ENCODE measurements at places on chromosomes 5 and 9. TPM values are rescaled to one million over a fixed set of nuclear protein-coding genes. Genes with fewer than 3 reads are reported as not detected.

DNA sequence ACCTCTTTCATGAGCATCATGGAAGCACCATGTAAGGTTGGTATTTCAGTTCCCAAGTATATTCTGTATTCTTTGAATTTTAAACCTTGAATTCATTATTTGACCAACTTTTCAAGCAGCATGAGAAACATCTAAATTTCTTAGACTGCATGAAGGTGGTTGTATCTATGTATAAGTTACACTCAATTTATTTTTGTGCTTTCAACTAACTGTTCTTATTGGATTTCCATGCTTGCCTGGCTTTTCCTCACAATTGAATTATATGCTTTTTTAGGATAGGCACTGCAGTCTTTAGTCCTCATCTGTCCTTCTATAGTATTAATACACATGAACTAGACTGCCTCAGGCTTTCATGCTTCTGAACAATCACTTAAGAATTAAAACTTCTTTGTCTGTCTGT lies 134.0 kb downstream of the CEP120 start:
- no peak for DNase-seq

DNA sequence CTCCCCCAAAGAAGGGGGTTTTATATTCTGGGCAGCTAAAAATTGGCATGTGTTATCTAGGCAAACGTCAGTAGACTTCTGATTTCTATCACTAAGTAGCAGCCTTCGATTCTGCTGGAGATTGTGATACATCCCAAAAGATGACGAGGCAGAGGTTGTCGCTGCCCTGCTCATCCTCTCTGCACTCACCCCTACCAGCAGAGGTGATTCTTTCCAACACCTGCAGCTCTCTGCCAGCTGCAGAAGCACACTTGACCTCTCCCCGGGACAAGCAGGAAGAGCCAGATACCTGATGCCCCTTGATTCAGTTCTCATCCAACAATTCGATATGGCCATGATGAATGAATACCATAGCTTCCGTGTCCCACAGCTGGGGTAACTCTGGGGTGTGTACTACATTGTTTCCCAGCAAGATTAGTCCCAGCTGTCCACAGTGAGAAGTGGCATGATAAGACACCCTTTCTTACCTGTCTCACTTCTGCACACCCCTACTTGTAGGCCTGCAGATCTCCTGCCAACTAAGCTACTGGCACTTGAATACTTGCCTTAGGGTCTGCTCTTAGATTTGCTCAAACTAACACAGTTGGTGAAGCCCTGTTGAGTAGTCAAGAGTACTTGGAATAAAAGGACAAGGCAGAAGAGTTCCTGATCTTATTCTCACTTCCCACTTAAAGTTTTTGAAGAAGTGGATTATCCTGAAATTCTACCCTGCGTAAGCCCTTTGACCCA lies 37.6 kb upstream of the SMAD5 start:
- DNase-seq: no peak

DNA sequence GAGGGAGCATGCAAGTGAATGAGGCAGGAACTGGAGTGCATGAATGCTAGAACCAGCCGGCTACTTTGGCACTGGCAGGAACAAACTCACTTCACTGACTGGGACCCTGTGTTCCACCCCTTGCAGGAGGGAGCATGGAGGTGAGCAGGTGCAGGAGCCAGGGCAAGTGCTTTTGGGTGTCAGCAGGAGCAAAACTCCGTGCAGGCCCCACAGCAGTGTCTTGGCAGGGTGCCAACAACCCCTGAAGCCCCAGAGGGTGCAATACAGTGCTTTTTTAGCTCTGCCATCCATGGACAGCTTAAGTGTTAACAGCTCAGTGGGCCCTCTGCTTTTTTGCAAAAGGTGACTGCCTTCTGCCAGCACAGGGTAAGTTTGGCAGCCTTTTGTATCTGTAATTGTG lies 245.8 kb upstream of the PCSK5 start:
- DNase-seq: no peak

GRCh38 chr9:118891213-118891612 lies 478.0 kb downstream of the BRINP1 start:
- no peak for DNase-seq

- DNase-seq: no peak
These were observed 238.6 kb downstream of the ELAVL2 start for GRCh38 chr9:23587433-23587832.

DNA sequence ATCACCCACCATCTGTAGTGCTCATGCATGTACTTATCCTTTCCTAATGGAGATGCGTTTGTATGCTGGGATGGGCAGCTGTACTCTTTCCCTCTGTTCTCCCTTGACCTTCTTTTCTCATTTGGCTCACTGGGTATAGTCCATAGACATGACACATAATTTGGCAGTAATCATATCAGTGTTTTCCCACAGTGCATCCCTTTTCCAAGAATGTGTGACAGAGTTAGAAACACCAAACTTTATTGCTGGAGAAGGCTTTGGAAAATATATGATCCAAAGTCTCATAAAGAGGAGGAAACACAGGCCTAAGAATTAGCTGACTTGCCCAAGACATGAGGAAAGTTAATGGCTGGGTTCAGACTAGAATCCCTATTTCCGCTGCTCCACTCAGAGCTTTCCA lies 1233.4 kb upstream of the DMAC1 start:
- DNase-seq: no peak

DNA sequence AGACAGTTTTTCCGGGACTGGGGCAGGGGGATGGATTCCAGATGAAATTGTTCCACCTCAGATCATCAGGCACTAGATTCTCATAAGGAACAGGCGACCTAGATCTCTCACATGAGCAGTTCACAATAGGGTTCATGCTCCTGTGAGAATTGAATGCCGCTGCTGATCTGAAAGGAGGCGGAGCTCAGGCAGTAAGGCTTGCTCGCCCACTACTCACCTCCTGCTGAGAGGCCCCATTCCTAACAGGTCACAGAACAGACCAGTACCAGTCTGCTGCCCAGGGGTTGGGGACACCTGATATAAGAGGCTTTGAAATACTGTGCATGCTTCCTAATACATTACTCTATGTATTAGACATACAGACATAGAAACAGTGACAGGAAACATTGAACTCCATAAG lies 41.1 kb downstream of the PTPRD start:
- no peak for DNase-seq

DNA sequence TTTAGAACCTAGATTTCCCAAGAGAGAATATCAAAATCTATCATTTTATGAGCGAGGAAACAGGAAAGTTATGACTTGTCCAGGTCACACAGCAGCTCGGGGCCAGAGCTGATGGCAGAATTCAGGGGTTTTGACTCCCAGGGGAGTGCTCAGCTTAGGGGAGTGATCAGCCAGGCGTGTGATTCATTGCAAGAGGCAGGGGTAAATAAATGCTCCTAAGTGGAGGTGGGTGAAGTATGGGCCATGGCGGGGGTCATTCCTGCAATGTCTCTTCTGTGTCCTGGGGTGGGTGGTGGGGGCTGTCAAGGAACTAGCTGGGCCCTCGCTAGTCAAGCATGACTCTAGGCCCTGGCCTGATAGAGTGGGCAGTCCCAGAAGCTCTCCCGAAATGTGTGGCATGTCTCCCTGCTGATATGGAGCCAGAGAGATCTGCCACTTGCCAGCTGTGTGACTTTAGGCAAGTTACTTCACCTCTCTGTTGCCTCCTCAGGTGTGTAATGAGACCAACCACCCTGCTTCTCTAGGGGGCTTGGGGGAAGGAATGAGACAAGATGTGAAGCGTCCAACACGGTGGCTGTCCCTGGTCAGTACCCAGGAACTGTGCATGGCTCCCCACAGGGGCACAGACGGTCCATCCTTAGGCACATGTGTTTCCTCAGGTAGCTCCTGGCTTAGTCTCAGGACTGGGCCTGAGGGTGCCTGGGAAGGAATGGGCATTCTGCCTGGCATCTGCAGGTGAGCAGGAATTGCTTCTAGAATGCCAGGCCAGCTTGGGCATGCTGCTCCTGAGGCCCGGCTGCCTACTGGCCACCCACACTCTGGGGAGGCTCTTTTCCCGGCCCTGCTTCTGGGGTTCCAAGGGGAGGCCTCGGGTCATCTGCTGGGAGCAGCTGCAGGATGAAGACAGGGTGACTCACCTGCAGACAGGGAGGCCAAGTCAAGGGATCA lies 36.5 kb upstream of the SH3PXD2B start:
- DNase-seq: no peak

DNA sequence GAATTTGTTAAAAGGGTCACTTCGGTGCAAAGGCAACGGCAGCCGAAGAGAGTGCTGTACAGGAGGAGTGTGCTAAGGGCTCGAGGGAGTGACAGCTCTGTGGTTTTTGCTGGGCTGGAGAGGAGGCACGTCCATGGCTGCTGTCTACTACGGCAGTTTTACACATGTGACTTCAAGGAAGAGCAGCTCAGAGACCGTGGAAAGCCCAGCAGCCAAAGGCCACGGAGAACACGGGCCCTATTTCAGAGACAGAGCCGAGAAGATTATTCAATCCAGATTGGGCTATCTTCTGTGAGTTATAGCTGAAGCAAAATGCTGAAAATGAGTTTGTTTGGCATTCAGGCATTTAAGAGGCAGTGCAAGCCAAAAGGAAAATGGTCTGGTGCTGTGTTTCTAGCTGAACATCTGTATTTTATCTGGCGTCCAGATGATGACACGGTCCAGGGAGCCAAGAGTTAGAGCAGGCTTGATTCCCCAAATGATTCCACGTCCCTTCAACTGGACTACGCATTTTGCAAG lies 96.4 kb downstream of the RFK start:
- DNase-seq: no peak

- DNase-seq: no peak
These were observed 75.4 kb downstream of the STK32A start for GRCh38 chr5:147310059-147310704.

DNA sequence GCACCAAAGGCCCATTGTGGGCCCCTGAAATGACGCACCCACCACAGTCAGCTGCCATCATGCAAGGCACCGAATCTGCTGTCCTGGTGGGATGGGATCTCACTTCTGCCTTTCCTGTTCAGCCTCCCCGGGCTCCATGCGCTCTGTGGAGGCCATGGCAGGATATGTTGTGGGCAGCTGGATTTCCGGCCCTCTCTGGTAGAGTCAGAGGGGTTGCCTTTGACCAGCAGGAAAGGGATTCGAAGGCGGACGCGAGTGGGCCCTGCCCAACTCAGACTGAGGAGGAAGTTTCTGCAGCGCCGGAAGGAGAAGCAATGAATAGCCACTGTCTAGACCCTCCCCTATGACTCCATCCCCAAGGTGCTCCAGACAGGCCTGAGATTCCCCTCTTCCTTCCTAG lies 35.5 kb downstream of the GADD45G start:
- no peak for DNase-seq

The LCN1 gene
- not detected for polyA plus RNA-seq

DNA sequence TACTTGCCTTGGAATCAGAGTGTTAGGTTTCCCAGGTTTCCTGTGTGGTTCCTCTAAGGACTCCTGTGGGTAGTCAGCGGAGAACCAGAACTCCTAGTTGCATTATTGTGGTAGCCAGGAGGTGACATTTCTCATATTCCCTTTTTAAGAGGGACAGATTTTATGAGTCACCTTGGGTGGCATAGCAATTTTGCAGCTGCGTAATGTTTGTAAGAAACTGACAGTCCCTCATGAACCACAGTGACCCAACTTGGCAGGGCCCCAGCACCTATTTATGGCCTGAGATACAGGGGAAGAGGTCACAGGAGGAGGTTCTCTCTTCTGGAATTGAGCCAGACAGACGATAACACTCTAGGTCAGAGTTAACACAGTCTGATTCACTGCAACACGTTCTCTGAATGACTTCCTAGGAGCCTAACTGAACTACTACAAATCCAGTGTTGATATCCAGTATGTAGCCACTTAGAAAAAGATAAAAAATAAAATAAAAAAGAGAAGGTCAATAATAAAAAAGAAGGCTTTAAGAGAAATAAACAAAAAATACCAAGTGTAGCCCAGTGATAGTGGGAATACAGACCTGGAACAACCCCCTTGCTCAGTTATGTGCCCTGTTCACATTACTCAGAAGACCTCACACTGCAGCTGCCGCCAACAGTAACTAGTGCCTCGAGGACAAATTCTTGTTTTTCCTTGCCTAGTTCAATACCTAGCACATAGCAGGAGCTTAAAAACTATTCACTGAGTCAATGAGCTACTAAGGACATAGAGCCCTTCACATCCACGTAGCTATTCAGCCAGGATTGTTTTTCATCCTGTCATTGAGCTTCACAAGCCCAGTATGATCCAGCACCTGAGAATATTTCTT lies 50.7 kb upstream of the VLDLR start:
- DNase-seq: peak; percentile 24

DNA sequence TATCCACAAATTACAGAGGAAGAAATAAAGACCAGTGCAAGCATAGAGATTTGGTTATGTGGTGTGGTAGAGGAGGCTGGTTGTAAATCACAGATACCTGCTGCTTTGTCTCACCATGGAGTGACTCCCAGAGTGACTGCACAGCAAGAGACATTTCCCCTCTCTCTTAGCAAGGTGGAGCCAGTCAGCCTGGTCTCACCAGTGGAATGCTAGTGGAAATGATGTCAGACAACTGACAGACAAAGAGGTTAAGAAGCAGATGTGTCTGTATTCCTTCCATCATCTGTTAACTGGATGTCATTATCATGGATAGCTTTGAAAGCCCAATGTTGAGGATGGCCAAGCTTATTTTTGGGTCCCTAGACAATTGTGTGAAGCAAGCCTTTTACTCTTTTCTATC lies 509.4 kb upstream of the SEMA6A start:
- DNase-seq: no peak

- no peak for DNase-seq
These were observed 173.2 kb upstream of the FBN2 start for GRCh38 chr5:128711216-128711615.

GRCh38 chr9:136855461-136856078 lies 3.4 kb downstream of the MAMDC4 start:
- DNase-seq: no peak

The UGT3A1 gene
- 2.7 TPM for polyA plus RNA-seq

DNA sequence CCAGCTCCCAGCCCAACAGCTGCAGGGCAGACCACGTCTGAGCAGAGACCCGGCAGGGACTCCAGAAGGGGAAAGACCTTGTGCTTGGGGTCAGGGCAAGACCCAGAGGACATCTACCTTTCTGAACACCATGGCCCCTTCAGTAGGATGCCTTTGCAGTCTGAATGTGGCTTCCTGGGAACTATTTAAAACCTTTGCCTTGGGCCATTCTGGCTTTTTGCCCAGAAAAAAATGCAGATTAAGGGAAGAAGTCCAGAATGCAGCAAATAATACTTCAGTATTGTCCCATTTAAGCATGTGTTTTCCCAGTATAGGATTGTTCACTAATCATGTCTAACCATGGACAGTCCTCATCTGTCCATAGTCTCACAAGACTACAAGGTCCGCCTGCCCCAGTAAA lies 67.5 kb upstream of the ERCC6L2 start:
- DNase-seq: no peak

Measured in left renal pelvis (tissue), 4 donors.